ENCODE measurements at places on chromosomes 5 and 9. TPM values are rescaled to one million over a fixed set of nuclear protein-coding genes. Genes with fewer than 3 reads are reported as not detected.

PCDHB8 gene
- 0.67 TPM for polyA plus RNA-seq

CCNJL gene
- polyA plus RNA-seq = 12.7 TPM

PCDHA9 gene
- polyA plus RNA-seq = 0.24 TPM

CYSRT1 gene
- polyA plus RNA-seq = 71.7 TPM

LCN1 gene
- 0.09 TPM for polyA plus RNA-seq

VCAN gene
- polyA plus RNA-seq = 82.7 TPM

CTXN3 gene
- polyA plus RNA-seq = not detected

WDR41 gene
- polyA plus RNA-seq = 32.2 TPM

PCDHB7 gene
- polyA plus RNA-seq = 1.3 TPM

SLC25A2 gene
- 0.04 TPM for polyA plus RNA-seq

ASTN2 gene
- polyA plus RNA-seq = 11.4 TPM

MLANA gene
- polyA plus RNA-seq = 0.54 TPM
